ENCODE measurements at places on chromosomes 4 and X.

GRCh38 chr4:13918110-13918509, 290.6 kb upstream of the BOD1L1 start:
- DNase-seq, result no peak

DNA sequence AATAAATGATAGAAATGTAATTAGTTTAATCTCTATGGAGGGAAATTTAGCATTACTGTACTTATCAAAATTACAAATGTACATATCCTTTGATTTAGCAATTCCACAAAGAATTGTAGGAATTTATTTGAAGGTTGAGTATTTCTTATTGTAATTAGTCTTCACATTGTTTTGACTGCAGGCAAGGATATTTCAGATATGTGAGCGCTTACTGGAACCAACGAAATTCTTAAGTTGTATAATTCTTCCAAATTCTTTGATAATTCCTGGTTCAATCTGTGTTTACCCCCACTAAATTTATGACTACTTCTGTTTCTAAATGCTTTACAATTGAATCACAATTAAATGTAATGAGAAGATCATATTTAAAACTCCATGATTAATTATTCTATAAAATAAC, 26.9 kb upstream of the WWC2 start:
- no peak for DNase-seq

DNA sequence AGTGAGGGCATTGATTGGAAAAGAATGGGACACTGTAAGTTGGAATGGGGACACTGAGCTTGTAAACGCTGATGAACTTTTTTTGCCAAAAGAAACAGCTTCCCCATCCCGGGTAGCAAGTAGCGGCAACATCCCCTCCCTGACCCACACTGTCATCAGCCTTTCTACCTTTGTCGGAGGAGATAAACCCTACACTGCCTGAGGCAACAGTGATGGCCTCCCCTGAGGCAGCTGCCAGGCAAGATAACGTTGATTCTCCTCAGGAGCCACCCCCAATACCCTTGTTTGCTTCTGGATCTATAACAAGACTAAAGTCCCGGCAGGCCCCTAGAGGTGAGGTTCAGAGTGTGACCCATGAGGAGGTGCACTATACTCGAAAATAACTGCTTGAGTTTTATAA, 10.3 kb upstream of the RAB33B start:
- DNase-seq, result no peak

- no peak for DNase-seq
Measured at GRCh38 chr4:38738940-38739803, 43.6 kb downstream of the TLR10 start.

DNA sequence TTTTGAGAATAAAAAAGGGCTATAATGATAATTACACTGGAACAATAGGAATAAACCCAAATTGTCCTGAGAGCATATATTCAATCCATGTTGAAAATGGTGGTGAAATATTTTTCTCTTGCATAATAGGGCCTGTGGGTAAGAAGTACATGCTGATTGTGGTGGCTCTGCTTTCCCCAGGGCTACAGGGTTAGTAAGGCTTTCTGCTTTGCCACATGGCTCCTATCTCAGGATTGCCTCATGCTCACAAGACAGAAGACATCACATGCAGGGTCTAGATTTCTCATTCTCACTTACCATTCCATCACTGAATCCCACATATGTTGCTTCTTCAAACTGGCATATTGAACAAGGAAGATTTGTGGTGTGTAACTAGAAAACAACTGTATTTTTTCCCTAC, 12.4 kb upstream of the VEGFC start:
- DNase-seq, result no peak

DNA sequence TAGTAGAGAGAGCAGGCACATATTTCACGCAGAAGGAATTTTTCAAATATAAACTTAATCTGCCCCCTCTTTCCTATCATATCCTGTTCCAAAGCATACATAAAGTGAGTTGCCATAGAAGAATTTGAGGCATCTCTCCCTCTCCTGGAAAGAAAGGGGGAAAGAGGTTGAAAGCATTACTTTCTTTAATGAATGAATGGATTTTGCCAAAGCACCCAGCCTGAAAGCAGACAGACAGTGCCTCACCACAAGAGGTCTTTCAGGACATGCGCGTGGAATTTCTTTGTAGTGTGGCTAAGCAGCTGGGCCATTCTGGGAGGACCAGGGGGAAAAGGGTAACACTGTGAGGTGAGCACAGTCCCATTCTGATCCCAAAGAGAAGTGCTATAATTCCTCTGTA, 651.4 kb downstream of the IQCM start:
- DNase-seq, result no peak

DNA sequence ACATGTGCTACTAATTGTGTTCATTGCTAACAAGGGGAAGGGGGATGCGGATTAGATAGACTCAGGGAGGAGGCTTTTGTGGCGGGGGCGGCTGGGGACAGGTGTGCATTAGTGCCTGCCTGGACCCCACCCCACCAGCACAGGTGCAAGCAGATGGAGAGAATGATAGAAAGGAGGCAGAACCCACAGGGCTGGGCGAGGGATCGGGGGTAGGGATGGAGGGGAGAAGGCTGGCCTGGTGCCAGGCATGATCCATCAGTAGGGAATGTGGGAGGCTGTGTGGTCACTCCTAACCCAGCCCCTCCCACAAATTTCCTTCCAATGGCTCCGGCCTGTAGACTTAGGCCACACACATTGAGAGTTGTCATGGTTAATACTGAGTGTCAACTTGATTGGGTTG, 30.5 kb upstream of the CRMP1 start:
- DNase-seq, result no peak

GRCh38 chr4:41619161-41619560, 81.2 kb downstream of the LIMCH1 start:
- no peak for DNase-seq

DNA sequence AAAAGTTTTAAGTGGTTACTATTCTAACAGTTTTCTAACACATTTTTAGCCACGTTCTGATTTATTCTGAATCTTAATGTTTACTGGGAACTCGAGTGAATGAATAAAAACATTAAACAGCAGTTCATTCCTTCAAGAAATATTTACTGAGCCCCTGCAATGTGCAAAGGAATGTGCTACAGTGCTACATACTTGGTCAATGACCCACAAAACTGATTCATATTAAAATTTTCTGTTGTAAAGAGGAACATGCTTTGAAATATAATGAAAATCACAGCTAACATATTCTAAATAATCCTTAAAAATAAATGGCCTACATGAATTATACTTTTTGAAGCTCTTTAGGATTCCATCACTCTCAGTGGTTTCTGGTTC, 78.7 kb downstream of the ARAP2 start:
- DNase-seq, result no peak

- DNase-seq, result no peak
Measured at GRCh38 chr4:109616243-109616642, 56.2 kb downstream of the MCUB start.

DNA sequence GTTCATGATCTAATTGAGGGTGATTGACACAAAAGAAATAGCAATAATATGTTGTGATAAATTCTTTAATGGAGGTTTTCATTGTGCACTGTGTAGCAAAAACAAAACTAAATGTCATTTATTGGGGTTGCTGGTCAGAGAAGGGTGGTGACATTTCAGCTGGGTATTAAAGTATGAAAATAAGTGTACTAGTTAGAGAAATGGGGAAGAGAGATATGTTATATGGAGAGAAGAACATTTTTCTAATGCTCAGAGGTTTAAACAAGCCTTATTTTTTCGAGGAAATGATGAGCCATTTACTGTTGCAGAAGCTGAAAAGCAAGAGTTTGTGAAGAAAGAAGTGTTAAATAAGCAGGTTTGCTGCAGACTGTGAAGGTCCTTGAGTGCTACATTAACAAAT, 142.7 kb upstream of the PAQR3 start:
- no peak for DNase-seq

All from activated T-cell treated with anti-CD3 and anti-CD28 coated beads for 48 hours (primary cell).